Cerebellum (tissue), 4 donors: ENCODE measurements at places on chromosomes 4 and X. TPM values are rescaled to one million over a fixed set of nuclear protein-coding genes. Genes with fewer than 3 reads are reported as not detected.

DNA sequence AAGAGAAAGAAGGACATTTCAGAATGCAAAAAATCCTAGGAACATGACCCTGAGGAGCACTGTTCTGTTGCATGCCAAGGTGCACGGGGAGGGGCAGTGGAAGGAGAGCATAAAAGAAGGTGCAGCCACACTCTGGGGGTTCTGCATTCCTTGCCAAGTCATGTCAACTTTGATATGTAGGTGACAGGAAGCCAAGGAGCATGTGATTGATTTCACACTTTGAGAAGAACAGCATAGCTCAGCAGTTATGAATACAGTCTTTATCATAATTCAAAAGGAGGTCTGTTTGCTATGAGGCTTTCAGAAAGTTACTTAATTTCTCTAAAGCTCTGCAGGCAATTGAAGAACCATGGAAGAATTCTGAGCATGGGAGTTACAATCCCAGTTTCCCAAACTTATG, 50.6 kb downstream of the SCFD2 start:
- DNase-seq = no peak

GRCh38 chr4:55269995-55270394, 76.0 kb upstream of the SRD5A3 start:
- DNase-seq = no peak

- DNase-seq = no peak
Observed at GRCh38 chrX:87636533-87636932, 118.9 kb downstream of the KLHL4 start.

GRCh38 chr4:187289371-187289770, 565.7 kb upstream of the FAT1 start:
- DNase-seq = no peak

The ZNF630 gene
- total RNA-seq = 5.5 TPM

The GSPT2 gene
- 12.7 TPM for total RNA-seq

The BEX5 gene
- total RNA-seq = 17.6 TPM

The DMRTC1B gene
- total RNA-seq = 0.36 TPM

The NLGN3 gene
- total RNA-seq = 21.4 TPM
